ENCODE measurements at places on chromosomes 3 and 15.

DNA sequence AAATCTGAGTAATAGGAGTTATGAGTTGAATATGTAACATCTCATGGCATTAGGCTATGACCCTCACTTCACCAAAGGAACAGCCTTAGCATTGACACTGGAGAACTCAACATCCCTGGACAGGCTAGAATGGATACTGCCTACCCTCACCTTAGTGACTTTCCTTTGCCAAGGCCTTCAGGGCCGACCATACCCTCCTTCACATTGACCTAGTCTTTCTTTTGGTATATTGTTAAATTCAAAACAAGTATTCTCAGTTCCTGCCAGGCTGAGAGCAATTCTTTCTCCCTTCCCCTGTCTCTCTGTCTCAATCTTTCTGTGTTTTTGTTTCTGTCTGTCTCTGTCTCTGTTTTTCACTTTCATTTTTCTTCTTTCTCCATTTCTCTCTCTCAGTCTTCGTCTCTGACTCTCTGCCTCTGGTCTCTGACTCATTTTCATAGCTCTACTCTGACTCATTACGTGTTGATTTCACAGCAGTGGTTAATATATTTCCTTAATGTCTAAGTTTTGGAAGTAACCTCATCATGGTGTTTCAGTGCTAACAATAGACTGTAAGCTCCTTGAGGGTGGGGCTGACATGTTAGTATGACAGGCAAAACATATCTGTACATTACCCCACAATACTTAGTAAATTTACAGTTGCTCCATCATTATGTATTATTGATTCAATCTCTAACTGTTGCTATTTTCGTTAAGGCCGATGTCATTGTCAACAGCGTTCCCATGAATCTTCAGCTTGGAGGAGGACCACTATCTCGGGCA is 32.5 kb downstream of the PARP15 start:
- no peak for DNase-seq

GRCh38 chr15:88652456-88653199 is 13.8 kb downstream of the ISG20 start:
- peak; percentile 43 for DNase-seq

DNA sequence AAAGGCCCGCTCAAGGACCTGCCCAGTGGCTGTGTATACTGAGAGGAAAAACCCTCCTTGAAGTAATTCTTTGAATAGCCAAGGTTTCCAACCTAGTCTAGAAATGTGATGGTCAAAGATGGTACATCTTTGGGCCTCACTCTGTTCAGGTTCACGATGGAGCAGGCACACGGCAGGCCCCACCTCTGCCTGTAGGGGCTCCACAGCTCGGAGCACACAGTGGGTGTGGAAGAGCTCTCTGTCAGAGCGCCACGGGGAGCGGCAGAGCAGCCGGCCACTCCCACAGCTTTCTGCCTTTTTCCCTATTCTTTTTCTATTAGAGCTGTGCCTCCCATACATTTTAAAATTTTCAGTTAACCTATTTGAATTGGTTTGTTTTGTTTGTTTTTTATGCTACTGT is 89.5 kb downstream of the CTNNB1 start:
- DNase-seq: no peak

DNA sequence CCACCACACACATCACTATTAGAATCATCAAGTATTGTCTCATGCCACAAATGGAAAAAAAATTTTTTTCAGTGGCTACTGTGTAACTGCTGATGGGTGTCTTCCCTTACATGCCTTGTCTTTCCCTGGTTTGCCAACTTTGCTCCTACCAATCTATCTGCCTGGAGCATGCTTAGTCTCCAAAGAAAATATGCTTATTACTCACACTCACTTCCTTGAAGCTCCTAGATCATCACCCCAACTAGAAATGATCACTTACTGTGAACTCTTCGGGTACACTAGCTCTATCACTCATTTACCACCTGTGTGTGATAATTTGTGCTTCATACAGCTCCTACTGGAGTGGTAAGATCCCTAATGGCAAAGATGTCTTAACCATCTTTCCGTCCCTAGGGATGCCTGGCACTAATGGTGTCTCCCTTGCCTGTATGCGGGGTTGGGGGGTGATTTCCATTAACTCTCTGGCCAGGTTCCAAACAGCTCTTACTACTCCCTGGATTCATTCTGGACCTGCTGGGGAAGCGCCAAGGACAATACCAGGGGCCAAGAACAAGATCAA is 799 bp downstream of the VPS33B start:
- DNase-seq: no peak

DNA sequence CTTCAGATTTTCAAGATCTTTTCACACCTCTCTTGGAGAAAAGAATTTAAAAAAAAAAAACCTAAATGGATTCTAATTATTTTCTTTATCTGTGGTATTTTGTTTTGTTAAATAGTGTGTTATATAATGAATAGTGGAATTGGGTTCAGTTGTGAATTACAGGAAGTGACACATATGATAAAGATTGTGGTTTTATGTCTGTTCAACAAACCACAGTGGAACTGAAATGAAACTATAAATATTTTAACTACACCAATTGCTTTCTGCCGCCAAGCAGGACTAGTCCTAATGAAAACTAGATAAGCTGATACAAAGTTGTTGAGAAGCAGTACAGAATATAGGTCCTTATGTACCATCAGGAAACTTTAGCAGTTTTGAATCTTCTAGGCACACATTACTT is 121.6 kb downstream of the UBE2E2 start:
- DNase-seq: no peak

- no peak for DNase-seq
These were observed 1115.0 kb downstream of the IGSF11 start for GRCh38 chr3:117919621-117920020.

DNA sequence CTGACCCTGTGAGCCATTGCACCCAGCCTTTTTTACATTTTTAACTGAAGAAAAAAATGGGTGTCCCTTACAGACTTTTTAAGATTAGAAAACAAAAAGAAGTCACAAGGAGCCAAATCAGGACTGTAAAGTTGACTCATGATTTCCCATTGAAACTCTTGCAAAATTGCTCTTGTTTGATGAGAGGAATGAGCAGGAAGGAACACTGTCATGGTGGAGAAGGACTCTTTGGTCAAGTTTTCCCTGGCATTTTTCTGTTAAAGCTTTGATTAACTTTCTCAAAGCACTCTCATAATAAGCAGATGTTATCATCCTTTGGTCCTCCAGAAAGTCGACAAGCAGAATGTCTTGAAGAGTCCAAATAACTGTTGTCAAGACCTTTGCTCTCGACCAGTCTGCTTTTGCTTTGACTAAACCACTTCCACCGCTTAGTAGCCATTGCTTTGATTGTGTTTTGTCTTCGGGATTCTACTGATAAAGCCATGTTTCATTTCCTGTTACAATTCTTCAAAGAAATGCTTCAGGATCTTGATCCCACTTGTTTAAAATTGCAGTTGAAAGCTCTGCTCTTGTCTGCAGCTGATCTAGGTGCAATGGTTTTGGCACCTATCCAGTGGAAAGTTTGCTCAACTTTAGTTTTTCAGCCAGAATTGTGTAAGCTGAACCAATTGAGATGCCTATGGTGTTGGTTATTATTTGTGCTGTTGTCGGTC is 369.4 kb downstream of the MAGI1 start:
- DNase-seq: no peak

- DNase-seq: no peak
These were observed 39.6 kb upstream of the GYG1 start for GRCh38 chr3:148951599-148952361.

GRCh38 chr3:126033765-126034164 is 50.2 kb downstream of the SLC41A3 start:
- no peak for DNase-seq

DNA sequence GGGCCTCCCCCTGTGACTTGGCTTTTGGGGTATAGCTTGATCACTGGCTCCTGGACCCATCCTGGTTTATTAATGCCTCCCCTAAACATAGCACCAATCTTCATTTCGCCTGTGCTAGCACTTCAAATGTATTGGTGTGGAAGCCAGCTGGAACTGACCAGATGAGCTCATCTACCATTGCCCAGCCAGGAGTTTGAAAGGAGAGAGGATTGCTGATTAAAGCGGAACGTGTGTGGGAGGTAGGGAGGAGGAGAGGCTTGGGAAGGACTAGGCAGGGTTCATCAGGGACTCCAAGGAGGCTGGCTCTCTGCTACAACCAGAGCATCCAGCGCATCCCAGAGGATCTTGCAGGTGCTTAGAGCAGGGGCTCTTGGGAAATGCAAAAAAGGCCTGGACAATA is 34.4 kb upstream of the TLE3 start:
- DNase-seq: peak; percentile 37

GRCh38 chr15:39613271-39613670 is 32.4 kb downstream of the THBS1 start:
- no peak for DNase-seq

GRCh38 chr3:173529062-173529711 is 131.6 kb downstream of the NLGN1 start:
- DNase-seq: no peak

GRCh38 chr3:48427630-48427962 is 2.3 kb downstream of the PLXNB1 start:
- no peak for DNase-seq

- peak; percentile 55 for DNase-seq
These were observed 778.5 kb downstream of the NTRK3 start for GRCh38 chr15:87477737-87478686.

- no peak for DNase-seq
These were observed 197.4 kb upstream of the DPH6 start for GRCh38 chr15:35743321-35743720.

GRCh38 chr3:190491533-190492054 is 22.3 kb upstream of the IL1RAP start:
- DNase-seq: no peak

- DNase-seq: no peak
These were observed 200.2 kb upstream of the DPH6 start for GRCh38 chr15:35746121-35746520.

DNA sequence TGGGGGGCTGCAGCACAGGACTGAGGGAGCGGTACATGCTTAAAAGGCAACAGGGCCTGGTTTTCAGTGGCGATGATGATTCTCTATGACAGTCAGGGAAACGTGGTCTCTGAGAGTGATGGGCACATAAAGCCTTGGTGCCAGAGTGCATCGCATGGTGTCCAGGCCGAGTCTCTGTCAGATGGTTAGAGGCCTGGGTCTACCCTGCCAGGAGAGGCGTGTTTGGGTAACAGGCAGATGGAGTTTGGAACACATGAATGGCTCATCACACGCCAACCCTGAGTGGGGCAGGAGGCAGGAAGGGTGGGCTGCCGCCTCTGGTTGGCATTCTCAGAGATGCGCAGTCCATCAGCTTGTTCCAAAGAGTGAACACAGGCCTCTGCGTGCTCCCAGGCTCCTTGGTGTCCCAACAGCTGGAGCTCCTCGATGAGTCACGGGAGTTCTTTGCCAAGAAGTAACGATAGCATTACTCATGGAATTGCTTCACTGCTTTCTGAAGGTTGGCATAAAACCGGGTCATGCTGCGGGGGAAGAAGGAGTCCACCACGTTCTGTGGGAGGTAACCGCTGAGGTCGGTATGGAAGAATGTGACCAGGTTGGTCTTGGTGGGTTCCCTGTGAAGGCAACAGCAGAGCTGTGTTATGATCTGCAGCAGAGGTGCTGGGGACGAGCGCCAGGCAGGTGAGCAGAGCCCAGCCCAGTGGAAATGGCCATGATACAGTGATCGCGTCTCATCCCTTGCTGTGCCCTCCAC is 11.0 kb downstream of the STARD5 start:
- DNase-seq: peak; percentile 75

- no peak for DNase-seq
These were observed 203.2 kb downstream of the CGGBP1 start for GRCh38 chr3:87855616-87856015.

GRCh38 chr15:33242165-33242564 is 47.7 kb upstream of the FMN1 start:
- DNase-seq: no peak

DNA sequence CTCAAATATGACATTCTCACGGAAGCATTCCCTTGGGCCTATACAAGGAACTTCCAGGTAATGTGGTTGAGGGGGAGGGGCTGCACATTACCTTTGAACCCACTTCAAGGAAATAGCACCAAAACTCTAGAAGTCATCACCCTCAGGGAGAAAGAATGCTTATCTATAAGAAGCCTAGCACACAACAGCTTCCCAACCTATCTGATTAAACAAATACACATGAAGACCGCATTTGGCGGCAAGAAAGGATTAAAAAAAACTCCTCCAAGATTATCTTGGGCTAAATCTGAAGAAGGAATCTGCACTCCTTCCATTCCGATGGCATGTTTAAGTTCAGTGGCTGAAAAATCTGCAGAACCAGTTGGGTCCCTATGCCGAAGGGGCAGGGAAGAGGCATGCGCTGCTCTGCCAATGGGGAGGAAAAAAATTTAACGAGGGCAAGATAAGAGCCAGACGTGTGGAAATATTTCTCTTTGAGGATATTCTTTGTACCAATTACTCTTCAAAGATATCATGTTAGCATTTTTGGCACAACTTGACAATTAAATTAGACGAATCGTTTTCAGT is 82.0 kb upstream of the WNT5A start:
- DNase-seq: no peak

DNA sequence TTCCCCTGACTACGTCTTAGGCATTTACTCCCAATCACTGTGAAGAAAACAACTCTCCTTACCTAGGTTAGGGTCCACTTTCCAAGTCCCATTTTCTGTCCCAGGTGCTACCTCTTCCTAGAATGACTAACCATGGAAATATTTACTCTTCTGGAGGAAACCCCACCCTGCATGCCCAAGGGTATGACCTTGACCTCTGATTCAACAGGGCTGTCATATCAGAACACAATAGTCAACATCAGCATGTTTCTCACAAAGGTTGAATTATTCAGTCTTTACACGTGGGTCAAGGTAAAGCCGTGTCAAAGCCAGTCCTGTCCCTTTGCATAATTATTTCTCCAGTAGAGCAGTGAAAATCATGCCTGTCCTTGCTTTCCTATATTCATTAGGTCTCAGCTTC is 4.3 kb upstream of the FRMD5 start:
- DNase-seq: no peak

DNA sequence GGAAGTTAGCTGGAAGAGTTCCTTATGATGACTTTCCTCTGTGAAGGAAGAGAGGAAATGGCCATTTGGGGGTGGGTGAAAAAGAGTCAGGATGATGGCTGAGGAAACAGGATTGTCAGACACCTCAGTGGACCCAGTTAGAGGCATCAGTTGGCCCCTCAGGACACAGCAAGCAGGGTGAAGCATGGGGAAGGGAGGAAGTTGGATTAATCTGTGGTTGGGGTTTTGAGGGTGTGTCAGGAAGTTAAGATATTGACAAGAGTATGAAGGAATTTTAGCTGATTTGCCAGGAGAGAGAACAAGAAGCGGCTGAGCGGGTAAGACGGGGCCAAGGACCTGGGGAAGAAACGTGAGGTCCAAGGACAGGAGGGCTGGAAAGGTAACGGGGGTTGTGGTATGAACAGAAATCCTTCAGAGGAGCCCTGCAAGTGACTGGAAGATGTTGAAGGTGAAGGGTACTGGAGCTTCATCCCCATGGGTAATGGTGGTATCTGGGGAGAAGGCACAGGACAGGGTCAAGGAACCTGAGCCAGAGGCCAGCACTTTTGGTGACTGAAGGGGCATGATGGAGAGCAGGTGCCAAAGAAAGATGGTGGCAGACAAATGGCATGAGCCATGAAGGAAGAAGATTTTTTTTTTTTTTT is 2.7 kb downstream of the UQCC5 start:
- no peak for DNase-seq

- DNase-seq: no peak
These were observed 104.5 kb downstream of the NR2F2 start for GRCh38 chr15:96435022-96435421.

GRCh38 chr15:81336568-81336967 is 12.6 kb upstream of the STARD5 start:
- no peak for DNase-seq

All from sciatic nerve (tissue), 2 donors.